SW 1271 (cell line): ENCODE measurements at places on chromosomes 6 and 20.

DNA sequence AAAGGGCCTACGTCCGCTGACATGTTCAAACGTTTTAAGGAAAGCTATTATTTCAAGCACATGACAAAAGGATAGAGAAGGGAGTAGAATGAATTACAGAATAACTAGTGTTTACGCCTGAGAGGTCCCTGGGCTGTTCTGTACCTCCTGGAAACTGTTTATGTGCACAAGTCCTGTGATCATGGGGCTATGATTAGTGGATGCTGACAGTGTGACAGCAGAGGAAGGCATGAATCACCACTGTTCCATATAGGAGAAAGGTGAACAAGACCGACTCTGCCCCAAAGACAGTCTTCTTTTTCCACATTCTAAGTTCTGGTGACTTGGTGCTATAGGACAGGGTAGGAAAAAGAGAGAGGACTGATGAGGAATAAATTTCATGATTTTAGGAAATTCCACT lies 249.2 kb upstream of the PRDM1 start:
- no peak for DNase-seq

GRCh38 chr6:64850121-64850520 lies 856.9 kb downstream of the EYS start:
- no peak for DNase-seq

DNA sequence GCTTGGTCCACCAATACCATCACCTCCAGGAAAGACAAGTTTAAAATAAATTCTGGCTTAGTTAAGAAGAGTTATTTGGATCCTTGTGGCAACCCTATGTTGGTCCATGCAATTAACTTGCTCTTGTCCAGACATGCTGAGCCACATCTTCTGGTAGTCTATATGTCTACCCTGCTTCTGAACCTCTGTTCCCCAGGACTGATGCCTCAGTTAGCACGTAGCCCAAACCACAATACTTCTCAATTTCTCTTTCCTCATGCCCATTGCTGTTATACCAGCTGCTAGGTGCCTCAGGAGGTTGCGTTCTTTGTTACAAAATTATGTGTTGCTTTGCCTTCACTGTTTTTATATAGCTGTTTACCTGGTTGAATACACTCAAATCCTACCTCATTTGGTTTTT lies 116.4 kb upstream of the KCNQ5 start:
- DNase-seq = no peak

DNA sequence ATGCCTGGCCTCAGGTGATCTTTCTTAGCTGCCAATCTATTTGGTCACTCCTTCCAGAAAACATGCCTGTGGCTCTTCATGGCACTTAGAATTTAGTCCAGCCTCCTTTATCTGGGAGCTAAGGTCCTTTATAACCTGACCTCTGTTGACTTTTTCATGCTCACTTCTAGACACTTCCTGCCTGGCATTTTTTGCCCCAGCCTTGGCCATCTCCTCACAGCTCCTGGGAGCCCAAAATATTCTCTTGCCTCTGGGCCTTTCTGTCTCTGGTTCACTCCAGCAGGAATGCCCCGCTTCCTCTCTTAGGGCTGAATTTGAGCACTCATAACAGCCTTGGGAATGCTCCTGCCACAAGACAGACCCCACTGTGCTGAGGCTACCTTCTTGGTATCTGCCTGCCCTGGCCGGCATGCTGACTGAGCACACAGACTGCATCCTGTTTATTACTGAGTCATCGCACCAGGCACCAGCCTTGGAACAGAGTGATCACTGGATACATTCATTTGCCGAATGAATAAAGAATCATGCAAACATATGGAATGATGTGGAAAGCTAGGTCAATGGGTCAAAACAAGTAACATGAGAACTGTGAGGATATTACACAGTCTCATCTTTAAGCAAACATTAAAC lies 5.8 kb upstream of the EEF1E1 start:
- DNase-seq = peak; percentile 90

GRCh38 chr6:43897571-43898302 lies 127.7 kb downstream of the VEGFA start:
- DNase-seq = no peak

DNA sequence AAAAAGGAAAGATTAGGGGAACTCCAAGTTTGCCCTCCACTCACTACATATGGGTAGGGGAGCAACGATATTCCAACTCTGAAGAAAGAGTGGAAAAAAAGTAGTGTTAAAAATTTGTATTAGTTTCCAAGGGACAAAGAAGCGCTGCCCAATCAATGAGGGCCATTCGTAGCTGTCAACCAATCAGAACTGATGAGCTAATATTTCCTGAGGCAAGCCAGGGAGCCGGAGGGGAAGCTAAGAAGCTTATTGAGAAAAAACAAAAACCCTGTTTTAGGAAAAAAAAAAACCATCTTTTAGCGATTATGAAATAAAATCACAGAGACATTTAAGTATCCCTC lies 59.5 kb downstream of the TRIM38 start:
- DNase-seq = peak; percentile 86

GRCh38 chr20:4886771-4887527 lies 114.4 kb downstream of the SLC23A2 start:
- no peak for DNase-seq

DNA sequence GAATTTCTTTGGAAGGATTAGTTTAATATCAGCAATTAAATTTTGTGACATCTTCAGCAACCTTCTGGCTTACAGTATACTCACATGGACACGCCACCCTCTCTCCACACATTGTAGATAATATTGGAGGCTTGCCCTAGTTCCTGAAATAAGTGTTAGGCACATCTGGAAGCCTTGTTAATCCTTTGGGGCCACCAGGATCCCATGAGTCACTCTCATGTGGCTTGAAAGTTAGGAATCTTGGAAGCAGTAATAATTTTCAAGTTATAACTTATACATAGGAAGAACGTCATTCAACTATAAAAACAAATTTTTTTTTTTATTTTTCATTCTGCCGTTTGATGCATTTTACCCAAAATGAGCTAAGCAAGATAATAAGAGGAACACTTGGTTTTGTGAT lies 20.5 kb downstream of the LAMA4 start:
- DNase-seq = no peak

GRCh38 chr20:5524896-5525295 lies 208.1 kb upstream of the PROKR2 start:
- DNase-seq = no peak
